ENCODE measurements at places on chromosomes 16 and 17.

GRCh38 chr17:235831-236640 lies 54.6 kb upstream of the DOC2B start:
- DNase-seq, result no peak

DNA sequence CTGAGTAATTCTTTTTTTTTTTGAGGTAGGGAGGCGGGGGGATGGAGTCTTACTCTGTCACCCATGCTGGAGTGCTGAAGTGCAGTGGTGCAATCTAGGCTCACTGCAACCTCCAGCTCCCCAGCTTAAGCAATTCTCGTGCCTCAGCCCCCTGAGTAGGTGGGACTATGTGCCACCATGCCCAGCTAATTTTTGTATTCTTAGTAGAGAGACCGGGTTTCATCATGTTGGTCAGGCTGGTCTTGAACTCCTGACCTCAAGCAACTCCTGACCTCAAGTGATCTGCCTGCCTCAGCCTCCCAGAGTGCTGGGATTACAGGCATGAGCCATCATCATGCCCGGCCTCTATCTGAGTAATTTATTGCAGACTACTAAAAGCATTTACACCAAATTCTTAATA lies 19.4 kb downstream of the KPNB1 start:
- no peak for DNase-seq

DNA sequence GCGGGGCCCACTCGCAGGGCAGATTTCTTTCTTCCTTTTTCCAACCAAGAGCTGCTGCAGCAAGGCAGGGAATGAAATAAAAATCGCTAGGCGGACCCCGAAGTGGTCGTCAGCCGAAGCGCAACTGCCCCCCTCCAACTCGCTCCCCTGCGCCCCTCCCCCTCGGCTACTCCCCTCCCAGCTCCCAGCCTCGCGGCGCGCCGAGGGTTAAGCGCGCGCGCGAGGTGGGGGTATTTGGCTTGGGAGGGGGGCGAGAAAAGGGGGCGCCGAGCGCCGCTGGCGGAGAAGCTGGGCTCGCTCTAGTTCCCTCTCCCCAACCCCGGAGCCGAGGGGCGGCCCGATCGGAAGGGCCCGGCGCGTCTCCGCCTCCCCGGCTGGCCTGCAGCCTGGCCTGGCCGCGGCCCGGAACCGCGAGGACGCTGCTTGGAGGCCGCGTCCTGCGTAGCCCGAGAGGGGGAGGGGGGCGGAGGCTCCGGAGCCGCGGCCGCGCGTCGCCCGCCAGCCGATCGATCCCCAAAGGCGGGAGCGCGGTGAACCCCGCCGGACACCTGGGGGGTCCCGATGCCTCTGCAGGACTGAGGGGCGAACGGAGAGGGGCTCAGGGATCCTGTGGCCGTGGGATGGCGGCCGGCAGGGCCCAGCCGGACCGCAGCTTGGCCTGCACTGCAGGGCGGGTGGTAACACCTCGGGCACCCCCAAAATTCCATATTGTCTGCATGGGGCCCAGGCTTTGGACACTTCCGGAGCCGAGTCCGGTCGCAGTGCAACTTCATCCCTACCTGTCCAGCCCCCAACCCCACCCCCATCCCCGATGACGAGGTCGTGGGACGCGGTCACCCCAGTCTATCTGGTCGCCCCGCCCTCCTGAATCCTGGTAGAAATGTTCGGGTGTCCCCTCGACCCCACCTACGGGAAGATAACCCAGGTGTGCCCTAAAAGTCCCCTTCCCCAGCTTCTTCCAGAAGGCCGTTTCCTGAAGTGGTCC lies 4.9 kb upstream of the CBX4 start:
- DNase-seq, result no peak

DNA sequence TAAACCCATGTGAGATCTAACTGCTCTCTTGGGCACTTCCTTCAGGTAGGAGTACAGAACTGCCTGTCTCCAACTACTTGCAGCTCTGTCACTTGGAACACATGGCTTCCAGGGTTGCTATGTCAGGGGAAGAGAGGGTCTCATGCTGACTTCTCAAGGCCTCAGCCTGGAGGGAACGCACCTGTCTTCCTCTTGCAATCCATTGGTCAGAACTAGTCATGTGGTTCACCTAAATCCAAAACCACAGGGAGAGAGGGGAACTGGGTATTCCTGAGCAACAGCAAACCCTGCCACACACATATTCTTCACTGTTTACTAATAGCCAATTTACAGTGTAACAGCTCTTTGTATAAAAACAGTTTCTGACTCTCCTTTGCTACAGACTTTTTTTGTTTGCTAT lies 206.1 kb downstream of the KCNJ2 start:
- DNase-seq, result no peak

GRCh38 chr17:31511195-31511578 lies 119.7 kb downstream of the RAB11FIP4 start:
- DNase-seq, result no peak

DNA sequence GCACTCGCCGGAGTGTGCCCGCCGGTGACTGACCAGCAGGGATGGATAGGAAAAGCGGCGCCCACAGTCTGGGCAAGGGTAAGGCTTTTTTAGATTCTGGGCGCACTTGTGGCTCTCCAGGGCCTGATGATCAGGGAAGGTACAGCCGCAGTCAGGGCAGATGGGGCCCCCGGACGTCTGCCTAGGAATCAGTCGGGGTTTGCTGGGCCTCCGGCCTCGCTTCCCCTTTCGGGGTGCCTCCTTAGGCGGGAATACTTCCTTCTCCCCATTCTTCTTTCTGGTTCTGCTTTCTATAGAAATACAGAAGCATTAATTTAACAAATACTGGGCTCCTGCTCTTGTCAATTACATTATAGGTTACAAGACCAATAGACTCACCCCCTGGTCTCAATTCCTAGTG lies 5.0 kb downstream of the ZNF689 start:
- DNase-seq, result no peak

DNA sequence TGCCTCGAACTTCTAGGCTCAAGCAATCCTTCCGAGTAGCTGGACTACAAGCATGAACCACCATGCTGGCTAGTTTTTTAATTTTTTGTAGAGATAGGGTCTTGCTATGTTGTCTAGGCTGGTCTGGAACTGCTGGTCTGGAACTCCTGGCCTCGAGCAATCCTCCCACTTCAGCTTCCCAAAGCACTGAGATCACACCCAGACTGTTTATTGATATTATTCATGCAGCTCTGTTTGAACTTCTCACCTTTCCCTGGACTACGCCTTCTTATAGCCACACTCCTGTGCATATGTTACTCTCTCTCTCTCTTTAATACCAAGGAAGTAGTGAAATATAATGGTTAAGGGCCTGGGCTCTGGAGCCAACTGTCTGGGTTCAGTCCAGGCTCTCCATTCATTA lies 4.6 kb downstream of the COG7 start:
- no peak for DNase-seq

- DNase-seq, result peak; percentile 38
Measured at GRCh38 chr16:117379-118365, 20.8 kb downstream of the NPRL3 start.

GRCh38 chr17:65679165-65679845 lies 117.9 kb upstream of the AXIN2 start:
- DNase-seq, result no peak

DNA sequence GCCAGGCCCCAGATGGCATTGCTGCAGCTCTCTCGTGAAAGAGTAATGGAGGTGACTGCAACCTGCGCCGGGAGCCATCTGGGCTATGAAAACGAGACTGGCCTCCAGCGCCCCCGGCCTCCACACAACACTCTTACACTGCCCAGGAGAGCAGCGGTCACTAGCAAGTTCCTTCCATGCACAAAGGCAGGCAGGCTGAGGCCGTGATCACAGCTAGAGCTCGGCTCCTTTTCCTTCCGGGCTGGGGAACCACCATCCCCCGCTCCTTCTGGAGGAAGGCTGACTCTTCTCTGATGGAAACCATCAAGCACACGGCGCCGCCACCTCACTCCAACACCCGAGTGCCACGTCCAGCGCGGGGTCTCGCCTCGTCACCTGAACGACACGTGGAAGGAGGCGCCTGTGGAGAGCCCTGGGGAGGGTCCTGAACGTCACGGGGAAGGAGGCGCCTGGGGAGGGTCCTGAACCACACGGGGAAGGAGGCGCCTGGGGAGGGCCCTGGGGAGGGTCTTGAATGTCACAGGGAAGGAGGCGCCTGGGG lies 61.9 kb downstream of the KLHDC4 start:
- no peak for DNase-seq

GRCh38 chr17:4973256-4974114 lies 5.9 kb upstream of the SPAG7 start:
- DNase-seq, result no peak

- no peak for DNase-seq
Measured at GRCh38 chr17:29694918-29695563, 72.3 kb upstream of the CORO6 start.

- no peak for DNase-seq
Measured at GRCh38 chr16:1174477-1175357, 21.8 kb downstream of the CACNA1H start.

DNA sequence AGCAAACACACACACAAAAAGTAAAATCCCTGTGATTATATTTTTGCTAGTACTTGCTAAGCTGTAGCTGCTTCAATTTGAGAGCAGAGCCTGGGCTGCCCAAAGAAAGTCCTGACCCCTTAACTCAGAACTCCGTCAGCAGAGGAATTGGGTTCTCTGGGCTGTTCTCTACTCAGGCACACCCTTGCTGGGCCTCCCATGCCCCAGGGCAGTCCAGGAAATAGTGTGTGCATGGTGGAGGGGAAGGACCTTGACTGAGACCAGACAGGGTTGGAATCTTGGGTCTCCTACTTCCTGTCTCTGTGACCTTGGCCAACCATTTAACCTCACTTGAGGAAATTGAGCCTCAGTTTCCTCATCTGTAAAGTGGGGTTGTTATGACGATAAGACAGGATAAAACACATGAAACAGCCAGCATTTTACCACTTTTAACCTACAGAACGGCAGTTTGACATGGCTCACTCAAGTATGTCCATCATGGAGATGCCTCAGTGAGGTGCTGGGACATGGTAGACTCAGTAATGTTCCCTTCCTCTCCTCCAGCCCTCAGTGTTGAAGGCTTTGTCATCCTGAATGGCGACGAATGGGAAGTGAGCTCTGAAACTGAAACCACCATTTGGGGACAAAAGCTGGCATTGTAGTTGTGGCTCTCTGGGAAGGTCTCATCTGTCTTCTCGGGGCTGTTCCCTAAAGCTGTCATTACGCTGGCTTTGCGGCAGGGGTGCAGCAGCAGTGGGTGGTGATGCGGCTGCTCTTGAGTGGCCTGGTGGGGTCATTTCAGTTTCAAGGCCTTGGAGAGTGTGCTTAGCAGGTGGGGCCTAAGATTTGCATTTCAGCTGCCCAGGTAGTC lies 74.9 kb downstream of the CMIP start:
- no peak for DNase-seq

- DNase-seq, result peak; percentile 55
Measured at GRCh38 chr17:42548070-42548837, 4.5 kb upstream of the HSD17B1 start.

DNA sequence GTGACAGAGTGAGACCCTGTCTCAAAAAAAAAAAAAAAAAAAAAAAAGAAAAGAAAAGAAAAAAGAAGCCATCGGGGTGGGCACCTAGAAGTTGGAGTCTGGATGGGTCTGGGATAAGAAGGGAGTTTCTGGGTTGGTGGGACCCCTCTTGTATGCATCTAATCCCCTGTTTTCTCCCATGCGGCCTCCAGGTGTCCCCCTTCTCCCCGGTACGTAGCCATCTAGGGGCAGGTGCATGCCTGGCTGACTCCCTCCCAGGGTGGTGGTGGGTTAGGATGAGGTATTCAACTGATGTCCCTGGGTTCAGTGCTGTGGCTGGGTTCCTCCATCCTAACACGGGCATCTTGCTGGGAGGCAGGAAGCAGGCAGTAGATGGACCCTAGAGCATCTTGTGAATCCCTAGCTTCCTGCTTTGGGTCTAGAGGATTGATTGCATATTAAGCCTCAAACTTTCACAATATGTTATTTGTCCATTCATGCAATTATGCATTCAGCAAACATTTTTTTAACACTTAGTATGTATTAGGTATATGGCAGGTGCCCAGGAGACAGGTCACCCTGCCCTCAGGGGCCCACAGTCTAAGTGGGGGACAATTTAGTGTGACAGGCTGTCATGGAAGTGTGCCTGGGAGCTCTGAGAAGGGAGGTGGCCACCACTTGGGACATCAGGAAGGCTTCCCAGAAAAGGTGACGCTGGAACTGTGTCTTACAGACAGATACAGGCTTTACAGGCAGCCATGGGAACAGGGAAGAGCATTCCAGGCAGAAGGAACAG lies 13.1 kb downstream of the FMNL1 start:
- peak; percentile 40 for DNase-seq

- DNase-seq, result no peak
Measured at GRCh38 chr17:12041312-12041711, 20.6 kb downstream of the MAP2K4 start.

DNA sequence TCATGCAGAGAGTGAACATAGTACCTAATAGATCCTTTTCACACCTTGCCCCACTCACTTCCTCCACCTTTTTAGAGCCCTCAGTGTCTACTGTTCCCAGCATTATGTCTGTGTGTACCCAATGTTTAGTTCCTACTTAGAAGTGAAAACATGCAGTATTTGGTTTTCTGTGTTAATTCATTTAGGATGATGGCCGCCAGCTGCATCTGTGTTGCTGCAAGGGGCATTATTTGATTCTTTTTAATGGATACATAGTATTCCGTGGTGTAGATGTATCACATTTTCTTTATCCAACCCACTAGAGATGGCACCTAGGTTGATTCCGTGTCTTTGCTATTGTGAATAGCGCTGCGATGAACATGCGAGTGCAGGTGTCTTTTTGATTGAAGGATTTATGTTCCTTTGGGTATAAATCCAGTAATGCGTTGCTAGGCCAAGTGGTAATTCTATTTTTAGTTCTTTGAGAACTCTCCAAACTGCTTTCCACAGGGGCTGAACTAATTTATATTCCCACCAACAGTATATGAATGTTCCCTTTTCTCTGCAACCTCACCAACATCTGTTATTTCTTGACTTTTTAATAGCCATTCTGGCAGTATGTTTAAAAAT lies 47.1 kb downstream of the HLF start:
- DNase-seq, result no peak

- DNase-seq, result no peak
Measured at GRCh38 chr16:53913920-53914319, 210.0 kb downstream of the FTO start.

DNA sequence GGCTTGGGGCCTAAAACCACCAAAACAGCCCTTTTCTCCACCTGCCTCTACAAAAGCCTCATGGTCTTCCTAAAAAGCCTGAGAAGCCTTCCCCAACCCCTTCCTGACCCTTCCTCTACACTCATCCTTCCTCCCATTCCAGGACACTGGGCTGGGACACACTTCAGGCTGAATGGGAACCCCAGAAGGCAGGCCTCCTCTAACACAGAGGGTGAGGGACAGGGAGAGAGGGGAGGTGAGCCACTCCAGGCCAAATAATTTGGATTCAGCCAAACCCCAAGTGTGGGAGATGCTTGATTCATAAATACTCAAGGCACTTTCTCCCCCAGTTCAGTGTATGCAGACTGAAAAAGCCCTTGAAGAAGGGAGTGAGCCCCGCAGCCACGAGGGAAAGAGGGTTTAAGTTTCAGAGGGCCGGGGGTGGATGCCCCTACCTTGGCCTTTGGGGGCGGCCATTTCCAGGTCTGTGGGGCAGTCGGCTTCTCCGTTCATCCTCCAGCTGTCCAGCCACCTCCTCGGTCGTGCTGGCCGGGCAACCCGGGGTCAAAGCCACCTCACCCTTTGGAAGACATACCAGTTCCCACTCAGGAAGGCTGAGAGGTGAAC lies 1.6 kb downstream of the UBTF start:
- no peak for DNase-seq

GRCh38 chr16:53741546-53741945 lies 37.6 kb downstream of the FTO start:
- DNase-seq, result no peak

GRCh38 chr16:89054261-89054661 lies 39.4 kb upstream of the ACSF3 start:
- DNase-seq, result no peak
